Glomerular endothelial cell (primary cell): ENCODE measurements at places on chromosomes 13 and 19. TPM values are rescaled to one million over a fixed set of nuclear protein-coding genes. Genes with fewer than 3 reads are reported as not detected.

- no peak for DNase-seq
Observed at GRCh38 chr13:74289107-74289506, 154.9 kb upstream of the KLF12 start.

GRCh38 chr13:43364210-43365038 is 341.0 kb downstream of the DNAJC15 start:
- peak; percentile 50 for DNase-seq

DNA sequence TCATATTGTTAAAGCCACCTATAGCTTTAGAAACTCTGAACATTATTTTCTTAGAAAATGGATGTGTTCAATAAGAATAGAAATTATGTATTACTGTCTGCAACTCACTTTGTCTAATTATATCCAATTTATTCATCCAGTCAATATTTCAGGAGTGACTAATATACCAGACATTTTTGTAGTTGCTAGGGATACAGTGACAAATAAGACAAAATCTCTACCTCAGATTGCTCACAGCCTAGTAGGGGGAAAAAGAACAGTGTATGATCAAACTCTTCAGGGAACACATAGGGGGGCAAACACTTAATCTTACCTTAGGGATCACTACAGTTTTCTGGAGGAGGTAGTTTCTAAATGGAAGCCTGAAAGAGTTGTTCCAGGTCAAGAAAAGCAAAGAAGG is 8.6 kb downstream of the BRCA2 start:
- no peak for DNase-seq

DNA sequence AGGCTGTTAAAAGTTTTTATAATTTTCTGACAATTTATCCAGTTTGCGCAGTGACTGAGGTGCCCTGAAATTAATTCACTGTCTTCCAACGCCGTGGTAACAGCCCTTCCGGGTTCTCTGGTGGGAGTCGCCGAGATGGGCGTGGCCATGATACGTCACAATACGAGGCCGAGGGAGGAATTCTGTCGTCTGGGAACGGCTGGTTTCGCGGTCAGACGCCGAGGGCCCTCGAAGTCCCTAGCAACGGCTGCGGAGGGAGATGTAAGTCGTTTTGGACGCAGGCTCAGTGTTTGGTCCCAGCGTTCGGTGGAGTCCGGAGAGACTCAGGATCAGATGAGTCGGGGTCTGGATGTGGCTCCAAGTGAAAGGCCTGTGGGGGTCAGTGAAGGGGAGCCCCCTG is 21.7 kb downstream of the ZNF613 start:
- no peak for DNase-seq

DNA sequence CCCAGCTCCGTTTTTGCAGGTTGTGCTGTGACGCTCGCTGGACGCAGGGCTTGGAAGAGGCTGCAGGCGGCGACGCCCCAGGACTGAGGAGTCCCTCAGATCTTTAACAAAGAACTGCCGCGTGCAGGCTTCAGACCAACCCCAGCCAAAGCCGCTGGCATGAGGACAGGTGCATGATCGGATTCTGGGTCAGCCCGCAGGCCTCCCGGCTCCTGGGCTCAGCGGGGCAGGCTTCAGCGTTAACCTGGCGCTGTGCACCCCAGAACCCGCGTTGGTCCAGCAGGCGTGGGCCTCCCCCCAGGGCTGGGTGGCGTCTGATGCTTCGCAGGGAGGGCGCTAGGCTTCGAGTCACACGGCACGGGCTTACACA is 920 bp upstream of the TIMM13 start:
- no peak for DNase-seq

- DNase-seq, result peak; percentile 36
Observed at GRCh38 chr13:36453516-36453915, 21.2 kb downstream of the CCNA1 start.

DNA sequence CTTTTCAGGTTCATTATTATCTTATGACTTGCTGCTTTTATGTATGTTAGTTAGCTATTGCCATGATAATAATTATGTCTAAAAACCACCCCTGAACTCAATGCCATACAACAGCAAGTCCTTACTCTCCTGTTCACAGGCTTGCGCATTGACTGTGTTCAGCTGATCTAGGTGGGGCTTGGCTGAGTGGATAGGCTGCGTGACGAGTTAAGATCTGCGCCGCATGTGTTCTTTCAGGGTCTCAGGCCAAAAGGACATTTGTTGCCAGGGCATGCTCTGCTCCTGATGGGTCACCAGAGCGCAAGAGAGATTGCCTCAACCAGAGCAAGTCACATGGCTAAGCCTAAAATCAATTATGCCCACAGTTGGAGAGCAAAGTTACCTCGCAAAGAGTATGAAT is 859 bp downstream of the ZNF568 start:
- DNase-seq, result no peak

GRCh38 chr13:43979492-43979891 is 99.8 kb downstream of the LACC1 start:
- DNase-seq, result no peak

- DNase-seq, result no peak
Observed at GRCh38 chr19:17680230-17680722, 7.9 kb downstream of the UNC13A start.

GRCh38 chr13:90690458-90691080 is 656.9 kb upstream of the MIR17HG start:
- no peak for DNase-seq

DNA sequence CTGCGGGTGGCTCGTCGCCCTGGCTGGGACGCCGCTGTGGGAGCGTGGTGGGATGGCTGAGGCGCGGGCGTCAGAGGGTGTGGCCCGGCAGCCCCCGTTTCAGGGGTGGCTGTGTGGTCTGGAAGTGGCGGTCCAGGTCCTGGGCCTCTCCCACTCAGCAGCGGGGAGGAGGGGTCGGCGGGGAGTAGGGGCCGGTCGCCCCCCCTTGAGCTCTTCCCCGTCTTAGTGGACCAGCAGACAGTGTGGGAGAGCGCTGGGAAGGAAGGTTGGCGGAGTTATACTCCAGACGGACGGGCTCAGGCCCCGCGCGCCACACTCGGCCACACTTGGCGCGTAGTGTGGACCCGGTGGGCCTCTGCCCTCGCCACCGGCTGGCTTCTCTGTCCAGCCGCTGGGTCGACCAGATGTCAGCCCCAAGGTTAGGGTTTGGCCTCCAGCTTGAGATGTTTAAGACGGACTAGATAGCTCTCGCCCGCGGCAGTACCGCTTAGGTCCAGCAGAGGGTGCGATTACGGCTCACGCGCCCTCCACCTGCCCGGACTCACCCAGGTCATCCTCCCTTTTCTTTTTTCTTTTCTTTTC is 21.7 kb upstream of the ZNF429 start:
- DNase-seq, result no peak

- no peak for DNase-seq
Observed at GRCh38 chr13:73633817-73634460, 500.3 kb downstream of the KLF12 start.

DNA sequence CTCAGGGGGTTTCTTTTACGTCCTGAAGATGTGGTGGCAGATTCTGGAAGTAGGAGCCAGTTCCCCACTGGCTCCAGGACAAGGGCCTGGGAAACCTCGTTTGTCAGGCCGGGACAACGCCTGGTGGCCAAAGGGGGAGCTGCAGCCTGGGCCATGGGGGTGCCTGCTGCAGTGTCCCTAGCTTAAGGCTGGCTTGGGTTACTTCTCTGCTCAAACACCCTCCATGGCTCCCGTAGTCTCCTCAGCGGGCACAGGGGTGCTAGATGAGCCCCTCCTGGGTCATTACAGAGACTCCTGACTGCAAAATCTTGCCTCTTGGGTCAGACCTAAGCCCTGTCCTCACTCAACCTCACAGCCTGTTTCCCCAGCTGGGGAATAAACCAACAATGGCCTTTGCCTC is 14.7 kb downstream of the CILP2 start:
- DNase-seq, result no peak

- no peak for DNase-seq
Observed at GRCh38 chr19:13884726-13885591, 8.0 kb downstream of the NANOS3 start.

- no peak for DNase-seq
Observed at GRCh38 chr13:31060220-31060619, 101.5 kb downstream of the HSPH1 start.

- DNase-seq, result no peak
Observed at GRCh38 chr19:15463861-15464371, 428 bp downstream of the RASAL3 start.

- DNase-seq, result no peak
Observed at GRCh38 chr13:90760639-90761038, 586.8 kb upstream of the MIR17HG start.

- DNase-seq, result no peak
Observed at GRCh38 chr19:50176775-50177174, 13.7 kb upstream of the IZUMO2 start.

DNA sequence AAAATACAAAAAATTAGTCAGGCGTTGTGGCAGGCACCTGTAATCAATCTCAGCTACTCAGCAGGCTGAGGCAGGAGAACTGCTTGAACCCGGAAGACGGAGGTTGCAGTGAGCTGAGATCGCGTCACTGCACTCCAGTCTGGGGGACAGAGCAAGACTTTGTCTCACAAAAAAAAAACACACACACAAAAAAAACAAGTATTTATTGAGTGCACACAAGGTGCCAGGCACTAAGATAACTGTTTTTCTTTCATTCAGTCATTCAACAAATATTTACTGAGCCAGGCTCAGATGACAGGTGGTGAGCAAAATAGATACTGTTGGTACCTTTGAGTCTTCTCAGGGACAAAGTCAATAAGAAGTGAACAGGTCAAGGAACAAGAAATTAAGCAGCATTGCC is 6.3 kb downstream of the CIB3 start:
- DNase-seq, result no peak

DNA sequence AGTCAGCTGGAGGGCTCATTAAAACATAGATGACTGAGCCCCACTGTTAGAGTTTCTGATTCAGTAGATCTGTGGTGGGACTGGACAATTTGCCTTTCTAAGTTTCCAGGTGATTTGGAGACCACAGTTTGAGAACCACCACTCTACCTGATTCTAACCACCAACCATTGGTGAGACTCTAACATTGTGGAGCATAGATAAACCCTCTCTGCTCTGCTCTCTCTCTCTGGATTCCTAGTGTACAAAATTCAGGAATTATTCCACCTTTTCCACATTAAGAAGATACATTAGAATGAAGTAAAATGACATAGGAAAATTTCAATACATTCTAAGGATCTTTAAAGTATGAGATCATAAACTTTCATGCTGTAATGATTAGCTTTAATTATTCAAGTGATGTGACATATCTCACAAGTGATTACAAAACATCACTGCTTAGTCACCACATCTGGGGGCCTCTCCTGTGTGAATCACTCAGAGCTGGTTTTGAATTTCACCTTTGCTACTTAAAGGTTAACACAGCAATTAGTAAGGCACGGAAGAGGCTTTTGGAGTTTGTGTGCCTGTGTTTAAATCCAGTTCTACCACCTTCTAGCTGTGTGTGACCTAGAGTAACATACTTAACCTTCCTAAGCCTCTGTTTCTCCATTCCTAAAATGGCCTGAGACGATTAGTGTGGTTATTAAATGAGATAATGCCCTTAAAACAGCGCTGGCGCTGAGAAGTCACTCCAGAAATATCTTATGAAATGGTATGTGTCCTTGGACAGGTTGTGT is 78.5 kb upstream of the NBEA start:
- no peak for DNase-seq

GRCh38 chr13:29648760-29649159 is 53.3 kb upstream of the SLC7A1 start:
- no peak for DNase-seq

- no peak for DNase-seq
Observed at GRCh38 chr13:77810430-77810829, 108.2 kb downstream of the EDNRB start.

DNA sequence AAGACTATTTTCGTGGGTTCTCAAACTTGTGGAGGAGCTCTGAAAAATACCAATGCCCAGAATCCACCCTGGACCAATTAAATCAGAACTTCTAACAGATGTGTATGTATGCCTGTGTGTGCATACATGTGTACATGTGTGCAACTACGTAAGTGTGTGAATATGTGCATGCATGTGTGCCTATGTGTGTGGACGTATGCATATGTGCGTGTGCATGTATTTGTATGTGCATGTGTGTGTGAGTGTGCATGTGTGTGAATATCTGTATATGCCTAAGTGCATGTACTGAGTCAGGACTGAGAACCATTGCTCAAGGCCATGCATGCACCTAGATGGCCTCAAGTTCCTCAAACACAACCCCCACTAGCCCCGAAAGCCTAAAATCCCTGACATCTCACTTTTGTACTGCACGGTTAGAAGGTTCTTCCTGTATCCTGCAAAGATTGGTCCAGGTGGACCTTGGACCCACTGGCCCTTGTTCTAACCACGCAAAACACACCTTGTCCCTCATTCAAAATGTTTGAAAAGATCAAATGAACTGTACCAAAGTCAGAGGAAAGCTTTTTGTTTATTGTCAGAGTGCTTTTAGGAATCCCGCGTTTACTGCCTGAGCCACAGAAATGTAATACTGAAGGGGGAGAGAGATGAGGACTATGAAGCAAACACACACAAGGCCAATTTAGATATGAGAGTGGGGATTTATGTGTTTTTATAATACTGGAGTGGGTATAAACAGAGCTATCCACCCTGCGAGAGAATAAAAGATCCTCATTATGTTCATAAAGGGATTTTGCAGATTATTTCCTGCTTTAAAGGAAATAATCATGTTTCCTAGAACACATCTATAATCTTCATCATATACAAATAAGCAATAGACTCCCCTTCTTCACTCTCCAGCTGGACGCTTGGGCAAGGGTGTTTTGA is 39.1 kb downstream of the LATS2 start:
- DNase-seq, result no peak

DNA sequence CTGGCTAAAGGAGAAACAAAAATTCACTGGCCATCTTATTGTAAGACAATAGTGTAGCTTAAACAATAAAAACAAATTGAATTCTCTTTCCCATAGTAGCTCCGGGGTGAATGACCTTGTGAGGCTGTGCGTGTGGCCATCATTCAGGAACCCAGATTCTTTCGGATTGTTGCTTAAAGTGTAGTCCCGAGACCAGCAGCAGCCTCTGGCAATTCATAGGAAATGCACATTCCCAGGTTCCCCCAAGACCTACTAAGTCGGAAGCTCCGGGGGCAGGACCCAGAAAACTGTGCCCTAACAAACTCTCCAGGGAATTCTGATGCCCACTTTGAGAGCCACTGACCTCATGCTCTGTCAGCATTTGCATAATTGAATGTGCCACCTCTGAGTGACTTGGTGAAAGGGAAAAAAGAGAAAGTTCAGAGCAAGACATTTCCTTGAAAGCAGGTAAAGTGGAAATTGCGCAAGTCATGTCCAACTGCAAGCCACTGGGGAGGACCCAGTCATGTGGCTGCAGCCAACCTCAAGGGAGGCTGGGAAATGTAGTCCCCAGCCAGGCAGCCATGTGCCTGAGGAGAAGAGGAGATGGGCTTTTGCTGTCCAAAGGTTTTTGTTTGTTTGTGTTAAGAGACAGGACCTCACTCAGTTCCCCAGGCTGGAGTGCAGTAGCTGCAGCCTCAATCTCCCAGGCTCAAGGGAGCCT is 50.7 kb upstream of the PNMA8B start:
- no peak for DNase-seq

GRCh38 chr19:30541575-30541974 is 169.4 kb downstream of the ZNF536 start:
- no peak for DNase-seq

ZNF681 gene
- total RNA-seq, result 1.2 and 1.6 TPM in 2 replicates

VRK3 gene
- 26.4 and 36.6 TPM in 2 replicates for total RNA-seq

ZNF534 gene
- not detected in 2 replicates for total RNA-seq

CRX gene
- total RNA-seq, result not detected in 2 replicates

FDX2 gene
- total RNA-seq, result 19.0 and 20.8 TPM in 2 replicates

GARIN5B gene
- total RNA-seq, result not detected in 2 replicates

AZU1 gene
- total RNA-seq, result not detected in 2 replicates

PSG3 gene
- total RNA-seq, result 0.29 TPM in 1 of 2 replicates, not detected in the other

RFC3 gene
- 4.2 and 12.3 TPM in 2 replicates for total RNA-seq

CDX2 gene
- not detected in 2 replicates for total RNA-seq

OR7D2 gene
- total RNA-seq, result 0.35 TPM in 1 of 2 replicates, not detected in the other

ZC3H13 gene
- 17.1 and 30.1 TPM in 2 replicates for total RNA-seq

SHISA7 gene
- total RNA-seq, result not detected in 2 replicates

PCDH9 gene
- 5.3 and 7.3 TPM in 2 replicates for total RNA-seq
